ENCODE measurements at places on chromosomes 16 and 17. TPM values are rescaled to one million over a fixed set of nuclear protein-coding genes. Genes with fewer than 3 reads are reported as not detected.

- peaks cover 7% of the 10 kb centered on the region for H3K27me3 ChIP-seq
- H3K4me3 ChIP-seq: peak within 1 kb of the TSS; percentile 75
- no peaks in the 10 kb centered on the region for H3K36me3 ChIP-seq
- no peak within 1 kb of the TSS for H3K27ac ChIP-seq
- no peak for DNase-seq
- H3K4me1 ChIP-seq: peaks cover 5% of the 10 kb centered on the region
Observed at GRCh38 chr16:30010844-30011713, at the start of gene DOC2A. Gene DOC2A (minus strand): TSS chr16:30011027. CDS start chr16:30010222, 805 bp downstream.

- DNase-seq: no peak
- H3K4me3 ChIP-seq: no peak overlapping the region
- no peaks in the 10 kb centered on the region for H3K4me1 ChIP-seq
Observed at GRCh38 chr16:77873066-77873465, 84.7 kb downstream of the VAT1L start.

- no peak overlapping the region for H3K4me3 ChIP-seq
- peak overlapping the region; percentile 18 for H3K27ac ChIP-seq
- peak; percentile 37 for DNase-seq
Observed at GRCh38 chr17:78344666-78345065, 15.2 kb downstream of the SOCS3 start.

DNA sequence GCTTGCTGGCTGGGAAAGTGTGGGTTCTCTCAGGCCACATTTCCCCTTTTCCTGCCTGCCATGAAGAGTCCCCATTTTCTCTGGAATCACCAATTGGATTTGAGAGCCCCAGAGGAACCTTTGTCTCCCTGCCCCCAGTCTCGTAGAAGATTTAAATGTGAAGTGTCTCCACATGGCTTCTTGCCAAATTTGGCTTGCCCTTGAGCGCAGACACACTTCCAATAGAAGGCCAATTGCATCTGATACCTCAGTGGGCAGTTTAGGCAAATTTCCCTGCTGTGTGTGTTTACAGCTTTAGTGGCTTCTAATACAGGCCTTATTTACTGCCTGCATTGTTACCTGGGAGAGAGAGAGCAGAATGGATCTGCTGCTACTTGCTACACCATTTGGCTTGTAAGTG is 29.7 kb downstream of the CDK5R1 start:
- peak overlapping the region; percentile 53 for H3K27ac ChIP-seq
- H3K27me3 ChIP-seq: no peaks in the 10 kb centered on the region
- no peak overlapping the region for H3K4me3 ChIP-seq
- H3K36me3 ChIP-seq: no peaks in the 10 kb centered on the region

The IL17C gene
- 0.64 TPM for total RNA-seq

The GRIN2C gene
- not detected for total RNA-seq

The CDYL2 gene
- total RNA-seq: 15.8 TPM

All from natural killer cell treated with Interleukin-12 subunit alpha and Interleukin-12 subunit beta and Interleukin-15 and Interleukin-18, amount 100 ng/mL, for 72 hours (primary cell).